ENCODE measurements at places on chromosomes 4 and X.

- DNase-seq = no peak
These were observed 3.9 kb upstream of the ARHGEF38 start for GRCh38 chr4:105548483-105548882.

DNA sequence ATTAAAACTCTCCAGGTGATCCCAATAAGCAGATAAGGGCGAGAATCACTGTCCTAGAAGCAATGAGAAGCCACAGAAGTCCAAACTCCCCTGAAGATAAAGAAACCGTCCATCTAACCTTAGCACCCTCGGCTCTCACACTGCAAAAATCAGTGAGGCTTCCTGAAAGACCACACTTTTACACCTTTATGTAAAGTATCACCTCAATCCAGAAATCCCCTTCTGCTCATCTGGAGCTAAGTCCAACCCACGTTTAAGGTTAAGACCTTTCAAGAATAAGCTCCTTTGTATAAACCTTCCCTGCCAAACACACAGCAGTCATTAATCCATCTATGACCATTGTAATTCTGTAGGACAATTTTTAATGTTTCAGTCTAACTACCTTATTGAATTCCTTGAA lies 41.7 kb downstream of the LIN54 start:
- no peak for DNase-seq

DNA sequence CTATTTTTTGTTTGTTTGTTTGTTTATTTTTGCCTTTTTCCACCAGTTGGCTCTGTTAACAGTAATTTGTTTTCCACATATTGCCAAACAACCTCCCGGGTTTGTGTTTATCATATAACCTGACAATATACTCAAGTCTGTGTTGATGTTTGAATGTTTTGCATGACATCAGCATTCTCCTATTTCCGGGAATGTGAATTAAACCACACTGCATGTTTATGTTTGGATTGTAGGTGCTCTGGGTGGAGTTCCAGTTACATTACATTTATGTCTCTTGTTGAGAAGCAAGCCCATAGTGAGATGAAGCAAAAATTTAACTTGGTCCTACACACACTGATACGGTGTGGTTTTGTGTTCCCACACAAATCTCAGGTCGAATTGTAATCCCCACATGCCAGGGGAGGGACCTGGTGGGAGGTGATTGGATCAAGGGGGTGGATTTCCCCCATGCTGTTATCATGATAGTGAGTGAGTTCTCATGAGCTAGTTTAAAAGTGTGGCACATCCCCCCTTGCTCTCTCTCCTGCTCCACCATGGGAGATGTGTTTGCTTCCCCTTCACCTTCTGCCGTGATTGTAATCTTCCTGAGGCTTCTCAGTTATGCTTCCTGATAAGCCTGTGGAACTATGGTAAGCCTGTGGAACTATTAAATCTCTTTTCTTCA lies 54.4 kb upstream of the CLNK start:
- DNase-seq = no peak

DNA sequence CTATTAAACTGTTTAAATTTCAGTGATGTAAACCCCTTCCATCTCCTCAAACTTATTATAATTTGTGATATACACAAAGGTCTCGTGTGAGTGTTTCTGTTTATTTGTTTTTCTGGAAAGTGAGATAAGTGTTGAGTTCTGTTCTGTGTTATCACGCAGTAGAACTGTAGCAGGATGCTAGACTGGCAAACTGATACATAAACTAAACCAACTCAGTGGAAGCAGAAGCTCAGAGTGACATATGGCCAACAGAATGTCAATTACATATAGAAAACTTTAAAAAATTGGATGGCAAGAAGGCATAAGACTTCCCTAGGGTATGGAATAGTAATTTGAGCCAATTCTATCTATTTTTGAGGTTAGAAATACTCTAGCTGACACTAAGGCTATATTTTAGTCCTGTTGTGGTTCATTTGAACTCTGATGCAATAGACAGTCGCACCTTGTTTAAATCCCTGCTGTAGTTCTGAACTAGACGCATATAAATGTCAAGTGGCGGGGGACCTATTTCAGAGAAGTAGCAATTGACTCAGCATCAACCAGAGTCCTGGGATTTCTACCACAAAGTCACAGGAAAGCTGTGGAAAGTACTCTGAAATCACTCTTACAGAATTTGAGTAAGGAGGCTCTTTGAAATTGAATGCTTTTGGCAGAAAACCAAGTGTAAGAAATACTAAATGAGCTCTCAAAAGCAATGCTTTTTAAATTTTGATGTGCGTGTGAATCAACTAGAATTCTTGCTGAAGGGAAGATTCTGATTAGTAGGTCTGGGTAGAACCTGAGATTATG lies 294.4 kb downstream of the INPP4B start:
- DNase-seq = no peak

GRCh38 chr4:179007755-179008154 lies 1565.5 kb upstream of the AGA start:
- no peak for DNase-seq

DNA sequence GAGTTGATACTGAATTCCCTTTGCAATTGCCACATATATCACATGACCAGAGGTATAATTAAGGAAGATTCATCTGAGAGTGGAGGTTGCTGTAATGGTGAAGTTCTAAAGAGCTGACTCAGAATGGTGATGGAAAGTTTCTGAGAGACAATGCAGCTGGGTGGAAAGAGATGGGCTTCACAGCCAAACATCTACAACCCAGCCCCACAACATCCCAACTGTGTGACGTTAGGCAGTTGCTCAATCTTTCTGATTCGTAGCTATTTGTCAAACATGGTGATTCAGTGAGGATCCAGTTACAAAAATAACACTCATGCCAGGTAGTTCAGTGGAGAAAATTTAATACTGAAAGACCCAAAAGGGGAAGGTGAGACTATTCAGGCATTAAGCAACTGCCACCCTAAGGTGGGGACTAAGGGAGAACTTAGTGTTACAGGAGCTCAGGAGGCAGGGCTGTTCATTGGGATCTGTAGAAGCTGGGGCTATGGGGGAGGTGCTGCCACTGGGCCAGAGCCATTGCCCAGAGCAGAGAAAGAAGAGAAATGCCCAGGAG lies 6.9 kb upstream of the AFF1 start:
- DNase-seq = no peak

DNA sequence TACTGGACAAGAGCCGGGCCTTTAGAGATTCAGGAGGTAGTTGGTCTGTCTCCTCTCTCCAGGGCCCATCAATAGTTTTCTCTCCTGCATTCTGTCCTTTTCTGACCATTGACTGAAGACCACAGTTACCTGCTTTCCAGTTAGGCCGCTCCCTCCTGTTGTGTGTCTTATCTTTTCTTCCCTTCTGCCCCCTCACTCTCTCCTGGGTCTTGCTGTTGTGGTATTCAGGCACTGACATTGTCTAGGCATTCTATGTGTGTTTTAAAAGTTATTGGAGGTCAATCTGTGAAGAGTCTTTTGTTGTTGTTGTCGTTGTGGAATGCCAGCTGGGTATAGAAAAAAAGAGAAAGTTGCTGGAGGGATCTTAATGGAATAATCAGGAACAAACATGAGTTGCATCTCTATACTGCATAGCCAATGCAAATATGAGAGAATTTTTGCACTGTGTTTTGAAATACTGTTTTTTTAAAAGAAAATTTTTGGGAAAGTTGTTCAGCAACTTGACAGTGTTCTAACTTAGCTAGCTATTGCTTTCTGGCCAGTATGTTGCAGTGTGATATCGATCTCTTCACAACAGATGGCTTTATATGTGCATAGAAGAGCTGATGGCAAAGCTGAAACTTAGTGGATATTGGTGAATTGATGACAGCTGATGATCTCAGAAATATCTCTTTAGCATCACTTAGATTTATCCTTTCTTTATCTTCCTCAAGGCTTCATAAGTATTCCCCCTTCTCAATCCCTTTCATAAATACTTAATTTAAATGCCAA lies 240.7 kb downstream of the C4orf33 start:
- no peak for DNase-seq

DNA sequence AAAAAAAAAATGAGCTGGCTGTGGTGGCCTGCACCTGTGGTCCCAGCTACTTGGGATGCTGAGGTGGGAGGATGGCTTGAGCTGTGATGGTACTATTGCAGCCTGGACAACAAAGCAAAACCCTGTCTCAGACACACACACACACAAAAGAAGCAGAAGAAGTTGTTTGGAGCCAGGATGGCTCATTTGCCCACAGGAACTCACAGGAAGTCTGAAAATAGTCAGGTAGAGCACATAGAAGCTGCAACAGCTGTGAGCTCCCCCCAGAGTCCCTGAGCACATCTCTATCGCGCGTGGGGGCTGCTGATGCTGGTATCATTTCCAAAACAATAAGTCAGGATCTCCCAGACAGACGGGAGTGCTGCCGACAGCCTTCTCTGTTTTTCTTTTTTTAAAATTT lies 13.4 kb upstream of the DHRSX start:
- no peak for DNase-seq

DNA sequence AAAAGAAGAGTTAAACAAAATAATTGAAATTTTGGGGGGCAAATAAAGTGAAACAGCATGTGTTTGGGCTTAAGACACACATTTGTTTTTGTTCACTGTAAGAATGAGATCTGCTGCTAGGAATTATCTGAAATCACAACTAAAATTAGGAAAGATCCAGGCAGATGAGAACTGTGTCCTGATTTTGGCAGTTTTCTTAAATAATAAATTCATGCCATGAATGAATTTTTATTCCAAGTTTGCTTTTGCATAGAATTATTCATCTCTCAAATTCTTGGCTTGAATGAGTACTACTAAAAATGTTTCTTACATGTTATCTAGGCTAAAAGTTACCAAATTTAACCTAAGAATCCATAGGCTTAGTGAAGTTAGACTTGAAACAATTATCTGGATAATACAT lies 321.7 kb downstream of the ANK2 start:
- DNase-seq = no peak

DNA sequence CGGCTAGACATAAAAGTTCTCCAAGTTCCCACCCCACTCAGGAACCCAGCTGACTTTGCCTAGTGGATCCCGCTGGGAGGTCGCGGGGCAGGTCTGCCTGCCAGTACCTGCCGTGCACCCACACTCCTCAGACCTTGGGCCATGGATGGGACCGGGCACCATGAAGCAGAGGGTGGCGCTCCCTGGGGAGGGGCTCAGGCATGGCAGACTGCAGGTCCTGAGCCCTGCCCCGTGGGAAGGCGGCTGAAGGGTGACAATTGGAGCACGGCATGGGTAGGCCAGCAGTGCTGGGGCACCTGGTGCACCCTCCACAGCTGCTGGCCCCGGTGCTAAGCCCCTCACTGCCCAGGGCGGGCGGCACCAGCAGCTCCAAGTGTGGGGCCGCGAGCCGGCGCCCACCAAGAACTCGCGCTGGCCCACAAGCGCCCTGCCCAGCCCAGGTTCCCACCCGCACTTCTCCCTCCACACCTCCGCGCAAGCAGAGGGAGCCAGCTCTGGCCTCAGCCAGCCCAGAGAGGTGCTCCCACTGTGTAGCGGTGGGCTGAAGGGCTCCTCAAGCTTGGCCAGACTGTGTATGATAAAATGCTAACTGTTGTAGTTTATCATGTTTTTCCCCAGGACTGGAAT lies 63.1 kb downstream of the UGT2A2 start:
- DNase-seq = peak; percentile 64

GRCh38 chrX:13220916-13221315 lies 98.9 kb downstream of the ATXN3L start:
- no peak for DNase-seq

All from Right ventricle myocardium inferior (tissue), 1 donor.